ENCODE measurements at places on chromosomes 7 and 10. TPM values are rescaled to one million over a fixed set of nuclear protein-coding genes. Genes with fewer than 3 reads are reported as not detected.

Gene CD36
- total RNA-seq: 24.7 TPM

Gene OR2A12
- total RNA-seq: not detected

Gene ZCWPW1
- total RNA-seq: 1.6 TPM

Gene OR2A42
- not detected for total RNA-seq

Gene CCL26
- 4.8 TPM for total RNA-seq

Gene PYROXD2
- 14.5 TPM for total RNA-seq

Gene WDR86
- 3.1 TPM for total RNA-seq
